ENCODE measurements at places on chromosomes 3 and 15. TPM values are rescaled to one million over a fixed set of nuclear protein-coding genes. Genes with fewer than 3 reads are reported as not detected.

TRAIP gene
- total RNA-seq, result 13.4 TPM

CA12 gene
- total RNA-seq, result 1.8 TPM

APBA2 gene
- total RNA-seq, result 11.1 TPM

ADGRG7 gene
- not detected for total RNA-seq
